Activated T-cell treated with anti-CD3 and anti-CD28 coated beads for 24 hours (primary cell): ENCODE measurements at places on chromosomes 1 and 21.

- no peak for DNase-seq
These were observed 133.4 kb downstream of the PCBP3 start for GRCh38 chr21:45776971-45777370.

DNA sequence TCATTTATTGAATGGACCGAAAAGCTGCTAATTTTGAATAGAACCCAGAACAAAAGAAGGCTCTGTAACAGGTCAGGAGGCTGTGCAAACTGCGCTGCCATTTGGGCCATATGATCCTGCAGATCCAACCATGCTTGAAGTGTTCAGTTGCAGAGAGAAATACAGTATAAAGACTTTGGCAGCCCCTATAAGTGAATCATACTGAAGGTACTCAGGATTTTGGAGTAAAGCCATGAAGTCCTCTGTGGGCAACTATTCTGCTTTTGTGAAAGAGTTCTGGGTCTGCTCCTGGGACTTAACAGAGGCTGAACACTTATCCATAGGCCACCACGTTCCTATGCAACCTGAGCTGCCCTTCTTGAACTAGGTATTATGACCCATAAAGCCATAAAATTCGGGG is 1613.6 kb upstream of the PRMT6 start:
- no peak for DNase-seq

GRCh38 chr1:159867664-159868026 is 5.2 kb upstream of the VSIG8 start:
- no peak for DNase-seq

GRCh38 chr1:188877668-188878067 is 1600.0 kb downstream of the BRINP3 start:
- no peak for DNase-seq

GRCh38 chr1:62247391-62248168 is 52.9 kb downstream of the L1TD1 start:
- no peak for DNase-seq
